ENCODE measurements at places on chromosomes 12 and 14.

- no peak for DNase-seq
These were observed 862.2 kb downstream of the RPS29 start for GRCh38 chr14:48723841-48724495.

DNA sequence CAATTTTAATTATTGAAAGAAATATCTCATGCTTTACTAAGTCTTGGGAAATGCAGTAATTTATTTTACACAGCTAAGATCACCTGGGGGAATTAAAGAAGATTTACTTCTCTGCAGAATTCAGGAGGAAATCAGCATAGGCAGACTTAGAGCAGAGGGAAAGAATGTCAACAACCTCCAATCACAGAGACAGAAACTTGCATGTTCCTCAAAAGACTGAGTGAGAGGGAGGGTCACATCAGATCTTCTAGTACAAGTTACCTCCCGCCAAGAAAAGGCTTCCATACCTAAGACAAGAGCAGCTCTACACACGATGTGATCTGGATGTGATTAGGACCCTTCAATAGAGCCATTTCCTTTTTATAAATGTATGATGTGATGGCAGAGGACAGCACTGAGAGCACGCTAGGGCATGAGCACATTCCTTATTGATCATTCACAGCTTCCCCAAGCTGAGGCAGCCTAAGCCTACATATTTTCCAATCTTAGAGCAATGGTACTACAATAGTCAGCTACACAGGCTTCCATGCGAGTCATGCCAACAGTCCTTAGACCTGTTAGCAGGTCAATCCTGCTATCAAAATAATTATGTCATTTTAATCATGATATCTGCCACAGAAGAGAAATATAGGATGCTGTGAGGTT is 403.3 kb downstream of the ETNK1 start:
- DNase-seq, result no peak

DNA sequence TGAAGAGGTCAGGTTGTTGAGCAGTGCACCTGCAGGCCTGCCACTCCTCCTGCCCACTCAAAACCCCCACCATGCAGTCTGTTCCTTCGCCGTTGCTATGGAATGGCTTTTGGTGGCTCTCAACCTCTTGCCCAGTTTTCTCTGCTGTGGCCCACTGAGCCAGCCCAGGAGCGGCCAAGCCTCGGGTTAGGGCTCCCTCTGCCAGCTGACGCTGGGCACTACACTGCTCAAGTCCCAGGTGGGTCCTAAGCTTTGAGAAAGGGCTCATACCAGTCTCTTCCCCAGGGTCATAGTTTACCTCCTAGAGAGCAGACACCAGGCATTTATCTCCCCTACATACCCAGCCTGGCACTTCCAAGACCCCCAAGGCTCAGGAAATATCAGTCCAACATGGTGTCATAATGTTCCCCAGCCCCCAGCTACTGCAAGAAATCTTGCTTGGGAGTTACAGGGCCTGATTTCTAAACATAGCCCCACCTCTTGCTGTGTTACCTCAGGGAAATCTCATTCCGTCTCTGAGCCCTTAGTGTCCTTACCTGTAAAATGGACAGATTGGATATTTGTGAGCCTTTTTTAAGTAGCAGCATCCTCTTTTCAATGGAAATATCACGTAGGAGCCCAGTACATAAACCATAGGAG is 59.4 kb downstream of the TSPAN11 start:
- DNase-seq, result peak; percentile 91

- no peak for DNase-seq
These were observed 34.7 kb downstream of the KCNA5 start for GRCh38 chr12:5078423-5078822.

DNA sequence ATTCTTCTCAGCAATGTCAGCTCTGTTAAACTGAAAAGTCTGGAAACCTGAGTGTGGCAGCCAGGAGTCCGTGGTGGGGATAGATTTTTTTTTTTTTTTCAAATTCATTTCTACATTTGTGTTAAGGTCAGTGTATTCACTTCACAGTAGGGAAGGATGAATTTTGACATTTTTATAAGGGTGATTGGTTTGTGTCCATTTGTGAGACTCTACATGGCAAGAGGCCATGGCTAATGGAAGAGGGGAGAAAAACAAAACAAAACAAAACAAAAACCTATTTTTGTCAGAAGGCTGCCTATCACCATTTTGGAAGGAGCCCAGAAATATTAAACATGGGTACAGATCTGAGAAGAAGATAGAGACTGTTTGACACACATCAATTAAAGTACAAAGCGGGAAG is 176.1 kb downstream of the RMST start:
- no peak for DNase-seq

DNA sequence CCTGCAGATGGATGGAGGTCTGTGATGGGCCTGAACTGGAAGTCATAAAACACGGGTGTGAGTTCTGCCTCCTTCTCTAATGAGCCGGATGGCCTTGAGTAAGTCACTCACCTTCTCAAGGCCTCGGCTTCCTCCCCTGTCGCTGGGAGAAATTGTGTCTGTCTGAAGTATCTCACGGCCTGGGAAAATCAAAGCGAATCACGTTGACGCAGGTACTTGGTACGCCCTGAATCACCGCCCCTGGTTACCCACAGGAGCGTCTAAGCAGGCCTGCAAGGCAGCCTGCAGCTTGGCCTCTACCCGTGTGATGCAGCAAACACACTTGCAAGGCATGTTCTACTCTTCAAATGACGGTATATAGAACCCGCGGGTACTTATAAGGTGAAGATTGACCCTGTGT is 28.1 kb upstream of the CD9 start:
- no peak for DNase-seq

DNA sequence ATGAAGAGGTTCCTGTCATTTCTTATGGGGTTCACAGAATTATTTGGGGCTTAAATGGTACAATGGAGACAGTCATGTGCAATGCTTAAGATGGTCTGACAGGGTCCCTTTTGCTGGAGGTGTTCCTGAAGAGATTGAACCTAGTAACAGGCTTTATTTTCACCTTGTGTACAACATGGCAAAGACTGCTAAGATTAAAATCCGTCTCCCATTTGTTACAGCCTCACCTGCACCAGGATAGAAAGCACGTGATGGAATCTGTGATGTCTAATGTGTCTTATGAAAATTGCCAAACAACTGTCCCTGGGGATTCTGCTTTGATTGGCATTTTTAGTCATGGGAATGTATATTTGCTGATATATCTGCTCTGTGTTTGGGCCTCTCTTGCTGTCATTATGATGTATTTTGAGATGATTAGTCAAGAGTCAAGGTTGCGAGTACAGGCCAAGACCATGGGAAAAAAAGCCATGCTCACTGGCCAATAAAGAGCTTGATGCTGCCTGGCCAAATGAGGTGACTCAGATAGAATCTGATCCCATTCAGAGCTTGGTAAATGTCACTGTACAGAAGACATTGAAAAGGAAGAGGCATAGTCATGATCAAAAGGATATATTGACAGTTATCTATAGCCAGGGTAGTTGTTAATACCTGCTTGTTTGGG is 96.1 kb downstream of the FLRT2 start:
- DNase-seq, result no peak

DNA sequence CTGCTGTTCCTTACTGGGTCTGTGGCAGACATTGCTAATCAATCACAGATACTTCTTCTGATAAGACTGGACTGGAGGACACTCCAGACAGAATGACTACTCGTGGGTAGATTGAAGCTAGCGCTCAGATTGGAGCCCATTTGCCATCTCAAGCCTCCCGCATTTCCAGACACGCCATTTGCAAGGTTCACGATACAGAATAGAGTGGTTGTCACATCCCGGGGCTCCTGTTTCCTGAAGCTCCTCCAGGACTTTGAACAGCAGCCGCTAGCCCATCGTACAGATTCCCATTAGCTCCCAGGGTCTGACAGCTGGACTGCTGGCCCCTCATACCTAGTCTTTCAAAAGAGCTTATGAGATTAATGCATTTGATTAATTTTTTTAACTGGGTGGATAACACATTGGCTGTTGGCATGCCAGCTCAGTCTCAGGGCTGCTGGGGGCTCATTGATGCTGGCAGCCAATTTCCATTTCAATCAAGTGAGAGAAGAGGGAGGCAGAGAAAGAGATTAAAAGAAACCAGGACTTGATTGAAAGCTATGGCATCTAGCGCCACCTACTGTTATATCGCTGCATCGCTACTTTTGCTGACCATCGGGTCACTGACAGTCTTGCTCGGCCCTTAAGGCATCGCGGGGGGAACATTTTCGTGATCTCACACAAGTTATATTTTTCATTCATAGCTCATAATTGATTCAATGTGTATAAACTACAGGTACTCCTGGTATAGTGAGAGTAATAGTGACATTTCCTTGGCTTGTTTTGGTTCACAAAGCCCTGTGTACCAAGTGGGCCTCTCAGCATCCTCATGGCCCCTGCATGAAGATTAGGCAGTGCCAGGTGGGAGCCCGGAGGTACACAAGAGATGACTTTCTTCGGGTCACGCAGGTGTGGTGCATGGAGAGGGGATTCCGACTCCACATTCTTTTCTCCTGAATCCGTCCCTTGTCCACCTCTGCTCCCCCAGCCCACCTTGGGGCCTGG is 78.6 kb downstream of the CCDC60 start:
- DNase-seq, result peak; percentile 80

DNA sequence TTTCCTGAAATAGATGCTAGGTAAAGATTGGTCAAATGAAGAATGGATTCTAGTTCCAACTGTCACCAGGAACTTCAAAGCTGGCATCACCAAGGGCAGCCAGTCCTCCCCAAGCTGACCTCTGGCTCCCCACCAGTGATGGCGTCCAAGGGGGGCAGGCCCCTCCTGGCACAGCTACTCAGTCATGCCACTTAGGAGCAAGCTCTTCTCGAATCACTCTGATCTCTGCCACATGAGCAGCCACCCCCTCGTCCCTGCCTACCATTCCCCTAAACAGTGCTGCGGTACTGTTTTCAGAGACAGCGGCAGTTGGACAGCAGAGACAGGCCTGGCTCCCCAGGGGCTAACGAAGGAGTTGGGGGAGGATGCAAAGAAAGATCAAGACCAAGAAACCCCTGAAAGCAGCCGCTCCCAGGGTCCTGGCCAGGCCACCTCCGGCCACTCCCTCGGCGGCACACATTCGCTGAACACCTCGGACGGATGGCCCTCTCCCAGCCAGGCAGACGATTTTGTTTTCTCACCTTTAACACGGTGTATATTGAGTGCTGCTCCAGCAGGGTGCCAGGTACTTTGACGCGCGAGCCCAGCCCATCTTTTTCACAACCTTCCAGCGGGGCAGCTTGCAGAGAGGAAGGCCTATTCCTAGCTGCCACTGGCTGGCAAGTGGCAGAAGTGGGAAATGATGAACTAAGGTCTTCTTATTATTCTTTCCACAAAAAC is 47.4 kb downstream of the ARL6IP4 start:
- no peak for DNase-seq

GRCh38 chr12:68573406-68573805 is 37.3 kb upstream of the RAP1B start:
- DNase-seq, result no peak

- DNase-seq, result no peak
These were observed 7.4 kb upstream of the KTN1 start for GRCh38 chr14:55572578-55572977.

DNA sequence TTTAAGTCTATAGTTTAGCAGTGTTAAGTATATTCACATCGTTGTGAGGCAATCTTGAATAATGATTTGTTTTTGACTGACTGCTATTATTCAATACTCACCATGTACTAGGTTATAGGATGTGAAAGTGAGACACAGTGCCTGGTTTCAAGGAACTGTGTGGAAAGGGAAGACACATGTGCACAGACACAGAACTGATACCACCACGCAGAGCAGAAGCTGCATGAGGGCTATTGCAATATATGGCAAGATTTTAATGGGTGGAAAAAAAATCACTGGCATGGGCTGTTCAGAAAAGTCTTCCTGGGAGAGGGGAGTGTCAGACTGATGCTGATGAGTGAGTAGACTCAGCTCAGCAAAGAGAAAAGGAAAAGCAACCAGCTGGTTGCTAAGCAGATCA is 10.4 kb downstream of the SLC7A8 start:
- no peak for DNase-seq

DNA sequence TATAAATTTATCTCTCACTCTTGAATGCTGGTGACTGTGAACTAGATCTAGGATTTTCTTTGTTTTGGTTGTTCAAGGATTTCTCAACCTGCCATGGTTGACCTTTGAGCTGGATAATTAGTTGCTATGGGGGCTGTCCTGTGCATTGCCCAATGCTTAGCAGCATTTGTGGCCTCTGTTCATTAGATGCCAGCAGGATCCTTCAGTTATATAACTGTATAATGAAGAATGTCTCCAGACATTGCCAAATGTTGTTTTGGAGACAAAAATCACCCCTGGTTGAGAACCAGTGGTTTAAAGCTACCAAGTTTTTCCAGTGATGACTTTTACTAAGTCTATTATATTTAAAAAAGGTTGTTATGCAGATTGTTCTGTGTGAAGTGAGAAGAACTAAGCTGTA is 147.9 kb upstream of the STXBP6 start:
- DNase-seq, result no peak

DNA sequence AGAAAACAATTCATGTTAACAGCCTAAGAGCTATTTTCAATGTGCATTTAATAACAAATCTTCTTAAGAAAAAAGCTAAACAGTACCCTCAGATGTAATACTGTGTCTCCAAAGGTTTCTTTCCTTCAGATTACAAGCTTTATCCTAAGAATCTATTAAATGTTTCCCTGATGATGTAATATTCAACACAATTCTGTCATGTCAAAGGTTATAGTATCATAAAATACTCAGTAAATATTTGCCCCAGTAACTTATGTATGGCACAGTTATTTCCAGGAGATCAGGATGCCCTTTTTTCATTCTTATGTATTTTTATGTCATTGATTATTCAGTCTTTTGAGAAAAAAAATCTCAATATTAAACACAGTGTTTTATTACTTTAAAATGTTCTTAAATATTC is 128.4 kb downstream of the KIF21A start:
- DNase-seq, result no peak

- DNase-seq, result no peak
These were observed 52.7 kb downstream of the PTGER2 start for GRCh38 chr14:52366796-52367315.

GRCh38 chr14:53409969-53410368 is 256.8 kb upstream of the DDHD1 start:
- peak; percentile 9 for DNase-seq

GRCh38 chr12:2152134-2152533 is 99.3 kb downstream of the CACNA1C start:
- no peak for DNase-seq
